ENCODE measurements at places on chromosomes 16 and 17.

GRCh38 chr17:79400989-79401703 is 209.7 kb downstream of the RBFOX3 start:
- DNase-seq = peak; percentile 65

DNA sequence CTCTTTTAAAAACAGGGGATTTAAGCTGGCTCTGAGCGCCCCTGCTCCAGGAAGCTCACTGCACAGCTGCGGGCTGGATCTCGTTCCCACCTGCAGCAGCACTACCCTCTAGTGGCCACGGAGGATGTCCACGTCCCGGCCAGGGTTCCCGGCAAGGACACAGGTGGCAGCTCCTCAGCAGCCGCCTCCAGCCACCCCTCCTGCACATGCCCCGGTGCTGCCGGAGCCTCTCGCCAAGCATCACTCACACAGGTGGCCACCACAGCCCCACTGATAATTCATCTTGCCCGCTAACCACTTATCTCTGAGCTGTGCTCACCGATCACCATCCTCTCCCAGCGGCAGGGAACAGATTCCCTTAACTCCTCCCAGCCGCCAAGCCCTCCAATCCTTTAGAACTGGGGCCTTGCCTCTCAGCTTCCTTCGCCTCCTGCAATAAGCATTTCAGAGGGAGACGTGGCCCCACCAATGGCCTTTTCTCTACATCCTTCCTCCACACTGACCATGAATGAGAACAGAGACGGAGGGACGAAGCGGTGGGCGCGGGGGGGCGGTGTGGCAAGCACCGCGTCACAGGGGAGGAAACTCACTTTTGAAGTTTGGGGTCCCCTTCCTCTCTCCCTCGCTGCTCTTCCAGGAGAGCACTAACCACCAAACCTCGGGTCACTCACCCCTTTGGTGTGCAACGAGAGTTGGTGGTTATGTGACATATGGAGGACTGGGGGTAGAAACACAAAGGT is 222.1 kb downstream of the RBFOX3 start:
- no peak for DNase-seq

- DNase-seq = no peak
Observed at GRCh38 chr17:6995500-6996255, at the start of gene ALOX12. Gene ALOX12 (plus strand): TSS chr17:6996049. CDS start chr17:6996118, 69 bp downstream.

DNA sequence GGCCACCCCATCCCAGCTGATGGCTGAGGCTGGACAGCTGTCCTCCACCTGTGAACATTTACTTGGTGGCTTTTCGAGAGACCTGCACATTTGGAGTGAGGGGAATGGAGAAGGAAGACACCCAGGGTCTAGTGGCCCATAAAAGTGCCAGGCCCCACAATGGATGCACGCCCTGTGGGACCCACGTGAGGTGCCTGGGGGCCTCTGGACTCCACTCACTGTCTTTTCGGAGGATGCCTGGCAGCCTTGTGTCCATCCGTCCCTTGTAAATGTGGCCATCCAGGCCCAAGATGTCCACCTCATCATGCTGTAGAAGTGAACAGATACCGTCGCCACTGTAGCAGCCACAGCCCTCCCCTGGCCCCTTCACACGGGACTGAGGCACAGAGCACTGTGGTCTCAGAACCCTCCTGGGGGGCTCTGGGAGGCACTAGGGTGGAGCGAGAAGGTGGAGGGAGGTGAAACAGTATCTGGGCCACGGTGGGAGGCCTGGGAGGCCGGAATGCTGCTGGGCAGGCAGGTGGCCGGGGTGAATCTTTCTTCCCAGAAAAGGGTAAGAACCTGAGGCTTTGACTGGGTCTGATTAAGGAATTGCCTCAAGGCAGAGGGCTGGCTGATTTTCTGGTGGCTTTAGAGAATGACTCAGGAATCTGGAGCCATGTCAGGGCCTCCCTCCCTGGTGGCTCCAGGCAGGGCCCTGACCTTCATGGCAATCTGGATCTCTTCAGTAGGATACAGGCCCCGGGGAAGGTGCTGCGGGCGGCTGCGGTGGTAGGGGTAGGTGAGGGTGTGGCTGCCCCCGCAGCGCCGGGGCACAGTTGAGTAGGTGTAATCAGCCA is 11.5 kb downstream of the UBALD2 start:
- DNase-seq = no peak

GRCh38 chr16:8962393-8963009 is 1.2 kb downstream of the USP7 start:
- peak; percentile 53 for DNase-seq

DNA sequence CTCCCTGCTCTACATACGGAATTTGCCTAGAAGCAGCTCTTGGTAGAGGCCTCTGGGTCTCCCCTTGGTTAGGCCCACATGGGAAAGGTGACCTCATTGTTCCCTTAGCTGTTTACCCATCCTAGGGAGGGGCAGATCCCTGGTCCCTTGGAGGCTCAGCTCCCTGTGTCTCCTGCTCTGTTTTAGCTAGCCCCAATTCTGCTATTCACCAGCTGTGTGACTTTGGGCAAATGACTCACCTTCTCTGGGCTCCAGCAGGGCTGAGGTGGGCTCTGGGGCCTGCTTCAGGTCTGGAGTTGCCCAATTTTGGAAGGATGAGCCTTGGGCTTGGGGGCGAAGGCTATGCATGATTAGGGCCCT is 3.9 kb downstream of the ABCC3 start:
- no peak for DNase-seq

GRCh38 chr17:33732116-33732515 is 439.0 kb upstream of the ASIC2 start:
- DNase-seq = no peak

- no peak for DNase-seq
Observed at GRCh38 chr16:52265446-52265861, 281.5 kb downstream of the TOX3 start.

- no peak for DNase-seq
Observed at GRCh38 chr17:64615028-64615677, 47.0 kb downstream of the SMURF2 start.

DNA sequence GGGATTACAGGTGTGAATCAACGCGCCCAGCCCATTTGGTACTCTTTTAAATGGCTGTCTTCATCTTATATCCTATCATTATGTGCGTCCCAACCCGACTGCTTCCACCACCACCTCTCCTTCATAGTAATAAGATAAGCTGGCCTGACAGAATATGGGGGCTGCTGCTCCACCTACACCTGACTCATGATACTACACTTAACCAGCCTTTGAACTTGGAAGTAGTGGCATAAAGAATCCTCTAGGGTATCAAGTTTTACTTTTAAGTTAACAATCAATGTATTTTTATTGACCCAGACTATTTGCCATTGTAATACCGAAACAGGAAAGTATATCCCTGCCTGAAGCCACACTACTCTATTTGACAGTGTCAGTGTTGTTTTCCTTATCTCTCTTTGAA is 18.8 kb downstream of the PDZD9 start:
- no peak for DNase-seq

DNA sequence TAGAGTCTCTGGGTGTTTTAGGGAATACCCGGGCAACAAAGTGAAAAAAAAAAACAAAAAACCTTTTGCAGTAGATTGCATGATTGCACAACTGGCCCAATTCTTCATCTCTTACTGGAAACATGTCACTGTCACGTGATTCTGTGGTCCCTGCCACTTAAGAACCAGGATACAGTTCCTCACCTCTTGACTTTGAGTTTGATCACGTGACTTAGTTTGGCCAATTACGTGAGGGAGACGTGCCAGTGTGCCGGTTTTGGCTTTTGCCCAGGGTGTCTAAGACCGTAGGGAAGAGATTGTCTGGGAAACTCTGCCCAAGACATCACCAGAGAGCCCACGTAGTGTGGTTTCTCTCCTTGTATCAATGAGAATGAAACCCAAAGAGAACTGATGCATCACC is 88.7 kb downstream of the GRIN2A start:
- no peak for DNase-seq

- DNase-seq = no peak
Observed at GRCh38 chr17:51355441-51356410, 95.4 kb downstream of the UTP18 start.

- no peak for DNase-seq
Observed at GRCh38 chr17:77474292-77474988, 333.7 kb downstream of the SEC14L1 start.

- DNase-seq = no peak
Observed at GRCh38 chr17:41695134-41695661, 6.5 kb downstream of the EIF1 start.

- DNase-seq = no peak
Observed at GRCh38 chr17:37174205-37174604, 201.6 kb upstream of the C17orf78 start.

DNA sequence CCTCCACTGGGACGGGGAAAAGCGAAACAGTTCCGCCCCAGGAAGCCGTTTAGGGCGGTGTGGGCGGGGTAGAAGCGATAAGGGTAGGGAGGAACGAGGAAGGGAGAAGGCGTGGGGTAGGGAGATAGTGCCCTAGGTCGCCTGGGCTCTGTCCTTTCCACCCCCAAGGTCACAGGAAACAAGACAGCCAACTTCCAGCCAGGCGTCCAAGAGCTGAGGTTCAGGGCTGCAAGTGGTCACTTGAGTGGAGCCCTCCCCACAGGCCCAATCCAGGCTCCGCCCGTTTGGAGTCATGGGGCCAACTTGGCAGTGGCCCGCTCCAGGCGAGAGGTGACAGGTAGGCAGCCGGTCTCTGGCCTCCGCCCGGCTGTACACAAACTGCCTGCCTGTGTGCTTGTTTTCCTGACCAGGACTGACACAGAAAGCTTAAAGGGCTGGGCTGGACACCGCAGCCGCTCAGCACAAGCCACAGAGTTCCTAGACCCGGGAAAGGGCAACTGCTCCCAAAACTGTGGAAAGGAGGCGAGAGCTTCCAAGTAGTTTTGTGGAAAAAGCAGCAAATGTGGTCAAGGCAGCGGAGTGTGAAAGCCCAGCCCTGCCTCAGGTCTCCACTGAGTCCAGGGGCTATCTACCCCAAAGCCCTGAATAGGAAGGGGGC is at the start of gene RILP:
RILP (minus strand) TSS at position 23 of the 658 bp plus-strand sequence. CDS start 62 bp downstream, outside the sequence.
- no peak for DNase-seq

- no peak for DNase-seq
Observed at GRCh38 chr16:88678224-88678979, 7.9 kb downstream of the SNAI3 start.

DNA sequence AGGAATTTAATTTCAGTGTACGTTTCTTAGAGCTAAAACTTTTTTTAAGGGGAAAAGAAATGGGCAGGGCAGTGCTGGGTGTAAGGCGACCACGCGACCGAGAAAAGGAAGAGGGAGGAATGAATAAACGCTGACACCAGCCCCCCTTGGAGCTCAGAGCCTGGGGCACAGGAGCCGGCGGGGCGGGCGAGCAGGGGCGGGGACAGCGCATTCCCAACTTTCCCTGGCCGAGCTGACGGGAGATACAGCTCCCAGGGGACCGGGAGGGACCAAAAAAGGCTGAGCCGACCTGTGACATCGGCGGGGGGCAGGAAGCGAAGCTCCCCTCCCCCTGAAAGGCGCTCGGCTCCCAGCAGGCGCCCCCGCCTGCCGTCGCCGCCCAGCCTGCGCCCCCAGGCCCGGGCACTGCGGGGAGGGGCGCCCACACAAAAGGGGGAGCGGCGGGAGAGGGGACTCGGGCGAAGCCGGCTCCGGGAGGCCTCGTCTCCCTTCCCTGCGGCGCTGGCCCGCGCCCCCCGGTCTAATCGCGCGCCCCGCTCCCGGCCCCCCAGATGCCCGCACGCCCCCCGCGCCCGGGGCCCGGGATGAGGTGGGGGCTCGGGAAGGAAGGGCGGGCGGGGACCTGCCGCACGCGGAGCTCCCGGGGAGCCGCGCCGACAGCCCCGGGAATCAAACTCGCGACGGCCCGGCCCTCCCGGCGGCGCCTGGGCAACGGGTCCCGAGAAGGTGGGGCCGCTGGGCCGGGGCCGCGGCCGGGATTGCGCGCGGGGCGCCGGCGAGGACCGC is 622 bp downstream of the CUEDC1 start:
- peak; percentile 4 for DNase-seq

GRCh38 chr16:6602405-6602804 is 730.2 kb upstream of the RBFOX1 start:
- DNase-seq = no peak

GRCh38 chr16:19338335-19338734 is 52.8 kb downstream of the CLEC19A start:
- no peak for DNase-seq

DNA sequence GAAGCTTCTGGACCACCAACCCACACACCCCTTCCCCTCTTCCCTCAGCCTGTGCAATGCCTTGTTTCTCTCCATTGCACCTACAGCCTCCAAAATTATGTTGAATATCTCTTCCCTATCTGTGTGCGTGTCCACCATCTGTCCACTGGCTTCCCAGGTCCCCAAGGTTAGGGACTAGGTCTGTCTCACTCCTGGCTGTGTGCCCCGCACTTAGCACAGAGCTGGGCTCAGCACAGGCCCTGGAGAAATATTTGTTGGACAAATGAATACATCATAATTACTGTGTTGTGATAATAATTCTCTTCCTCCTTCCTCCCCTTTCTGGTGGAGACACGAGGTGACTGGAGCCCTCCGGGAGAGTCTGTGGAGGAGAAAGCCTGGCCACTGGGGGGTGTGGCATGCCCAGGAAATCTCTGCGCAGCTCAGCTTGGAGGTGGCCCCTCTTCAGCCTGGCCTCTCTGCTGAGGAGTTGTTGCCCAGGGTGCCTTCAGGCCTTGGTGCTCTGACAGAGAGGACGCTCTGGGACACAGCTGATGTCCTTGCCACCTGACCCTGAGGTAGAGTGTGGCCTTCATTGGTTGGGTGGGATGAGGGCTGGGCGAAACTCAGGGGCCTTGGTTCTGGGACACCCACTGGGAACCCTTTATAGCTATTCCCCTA is 3.3 kb upstream of the BRD7 start:
- no peak for DNase-seq

DNA sequence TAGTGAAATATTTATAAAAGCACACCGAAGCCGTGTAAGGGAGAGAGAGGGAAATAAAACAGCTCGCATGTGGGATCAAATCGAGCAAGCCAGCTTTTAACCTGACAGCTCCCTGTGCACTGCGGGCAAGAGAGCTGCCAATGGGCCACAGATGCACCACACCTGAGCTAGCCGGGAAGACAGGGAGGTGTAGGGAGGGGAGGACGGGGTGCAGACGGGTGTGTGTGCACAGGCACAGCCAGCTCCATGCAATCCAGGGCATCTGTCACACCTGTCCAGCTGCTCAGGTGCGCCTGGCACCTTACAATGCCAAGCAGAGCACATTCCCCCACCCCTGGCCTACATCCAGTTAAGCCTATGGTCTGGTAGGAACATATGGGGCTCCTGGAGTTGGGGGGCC is 70.0 kb downstream of the C16orf78 start:
- no peak for DNase-seq

DNA sequence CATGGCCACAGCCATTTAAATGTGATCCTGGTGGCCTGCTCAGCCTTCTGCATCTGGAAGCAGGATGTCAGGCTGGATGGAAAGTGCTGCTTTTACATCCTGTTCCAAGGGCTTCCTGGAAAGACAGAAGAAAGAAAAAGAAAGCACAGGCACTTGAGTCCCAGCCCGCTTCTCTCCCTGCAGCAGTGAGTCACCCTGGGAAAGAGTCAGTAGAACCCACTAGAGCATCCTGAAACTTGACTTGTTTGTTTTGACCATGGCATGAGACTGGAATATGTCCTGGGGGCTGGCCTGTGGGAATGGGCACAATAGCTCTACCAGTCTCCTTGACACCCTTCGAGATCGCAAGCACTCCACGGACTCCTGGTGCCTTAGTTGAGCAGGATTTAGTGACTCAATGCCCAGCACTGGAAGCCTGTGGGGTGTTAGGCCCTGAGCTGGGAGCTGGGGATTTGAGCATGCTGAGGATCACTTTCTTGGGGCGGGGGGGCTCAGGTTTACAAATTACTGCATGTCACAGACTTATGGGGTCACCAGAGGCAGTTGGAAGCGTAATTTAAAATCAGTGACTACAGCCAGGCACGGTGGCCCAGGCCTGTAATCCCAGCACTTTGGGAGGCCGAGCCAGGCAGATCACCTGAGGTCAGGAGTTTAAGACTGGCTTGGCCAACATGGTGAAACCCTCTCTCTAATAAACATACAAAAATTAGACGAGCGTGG is 22.1 kb upstream of the GNA13 start:
- DNase-seq = no peak
